ENCODE measurements at places on chromosomes 3 and 15.

DNA sequence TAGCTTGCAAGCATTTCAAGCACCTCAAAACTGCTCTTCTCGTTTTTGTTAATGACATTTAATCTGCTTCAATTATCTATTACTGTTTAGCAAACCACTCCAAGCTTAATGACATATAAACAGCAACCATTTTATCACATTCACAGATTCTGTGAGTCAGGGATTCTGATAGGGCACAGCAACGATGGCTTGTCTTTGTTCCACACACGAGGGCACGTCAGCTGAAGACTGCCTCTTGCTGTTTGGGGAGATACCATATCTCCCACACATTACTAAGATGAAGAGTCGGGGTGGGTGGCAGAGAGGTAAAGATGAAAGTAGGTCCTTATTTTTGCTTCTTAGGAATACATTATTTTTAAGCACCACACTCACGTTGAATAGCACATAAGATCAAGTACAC lies 19.3 kb downstream of the CPOX start:
- DNase-seq = no peak

DNA sequence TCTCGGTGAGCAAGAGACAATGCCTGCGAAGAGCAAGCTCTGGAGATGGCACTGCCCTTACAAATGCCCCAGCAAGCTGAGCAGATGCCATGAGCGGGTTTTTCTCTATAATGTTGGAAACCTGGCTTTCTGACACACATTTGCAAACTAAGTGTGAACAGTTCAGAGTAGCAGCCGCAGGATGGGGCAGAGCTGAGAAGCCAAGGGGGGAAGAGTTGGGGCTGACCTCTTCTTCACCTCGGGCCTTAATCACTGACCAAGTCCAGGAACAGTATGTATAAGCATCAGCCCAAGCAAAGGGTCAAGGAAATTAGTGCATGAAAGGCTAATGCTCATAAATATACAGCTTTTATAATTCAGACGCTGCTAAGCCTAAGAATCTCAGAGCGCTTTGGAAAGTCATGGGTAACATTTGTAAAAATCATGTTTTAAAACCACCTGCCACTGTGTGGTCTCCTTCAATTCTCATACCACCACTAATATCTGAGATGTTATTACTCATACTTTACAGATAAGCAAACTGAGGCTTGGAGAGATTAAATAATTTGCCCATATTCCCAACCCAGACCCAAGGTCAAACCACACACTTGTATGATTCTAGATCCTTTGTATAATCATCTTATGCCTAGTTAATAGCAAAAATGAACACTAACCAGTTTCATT lies 603.4 kb downstream of the FOXP1 start:
- DNase-seq = no peak

DNA sequence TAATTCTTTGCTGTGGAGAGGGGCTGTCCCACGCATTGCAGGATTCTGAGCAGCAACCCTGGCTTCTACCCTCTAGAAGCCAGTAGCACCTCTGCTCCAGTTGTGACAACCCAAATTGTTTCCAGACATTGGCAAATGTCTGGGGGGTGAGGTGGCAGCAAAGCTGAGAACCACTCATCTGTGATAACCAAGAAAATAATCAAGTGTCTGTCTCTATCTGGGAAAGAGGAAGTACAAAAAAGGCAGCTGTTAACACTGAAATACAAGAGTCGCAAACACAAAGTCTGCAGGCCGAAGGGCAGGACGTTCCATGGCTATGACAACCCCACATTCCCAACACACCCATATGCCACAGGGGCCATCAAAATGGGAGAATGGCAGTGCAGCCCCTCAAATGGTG lies 42.2 kb upstream of the GNB5 start:
- no peak for DNase-seq

- DNase-seq = no peak
Measured at GRCh38 chr15:60392601-60392985, 5.2 kb downstream of the ANXA2 start.

DNA sequence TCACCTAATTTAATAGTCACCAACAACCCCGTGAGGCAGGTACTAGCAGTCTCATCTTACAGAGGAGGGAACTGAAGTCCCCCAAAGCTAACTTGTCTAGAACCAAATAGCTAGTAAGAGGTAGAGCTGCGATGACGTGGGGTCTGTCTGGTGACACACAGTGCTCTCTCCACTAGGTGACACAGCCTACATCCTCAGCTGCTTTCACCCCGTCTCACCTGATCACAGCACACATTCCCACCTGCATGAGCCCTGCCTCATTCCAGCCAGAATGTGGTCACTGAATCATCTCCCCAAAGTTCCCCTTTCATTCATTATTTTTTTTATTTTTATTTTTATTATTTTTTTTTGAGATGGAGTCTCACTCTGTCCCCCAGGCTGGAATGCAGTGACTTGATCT lies 21.3 kb upstream of the MAGEF1 start:
- no peak for DNase-seq

DNA sequence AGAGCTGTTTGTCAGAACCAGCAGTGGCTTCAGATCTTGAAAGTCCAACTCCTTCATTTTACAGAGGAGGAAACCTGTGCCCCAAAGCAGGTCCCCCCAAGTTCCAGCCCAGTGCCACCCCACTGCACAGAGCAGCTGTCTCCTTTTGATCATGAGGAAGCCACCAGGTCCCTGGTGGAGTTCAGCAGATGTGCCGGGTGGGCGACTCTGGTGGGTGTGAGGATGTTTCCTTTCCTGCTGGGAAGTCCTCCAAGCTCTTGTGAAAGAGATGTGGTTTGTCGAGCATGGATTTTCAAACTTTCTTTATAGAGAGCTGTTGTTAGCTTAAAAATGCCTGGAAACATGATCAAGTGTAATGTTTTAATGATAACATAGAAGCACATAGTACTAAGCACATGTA lies 52.0 kb downstream of the SMAD3 start:
- no peak for DNase-seq

GRCh38 chr15:60477916-60478565 lies 901 bp downstream of the ICE2 start:
- DNase-seq = no peak

DNA sequence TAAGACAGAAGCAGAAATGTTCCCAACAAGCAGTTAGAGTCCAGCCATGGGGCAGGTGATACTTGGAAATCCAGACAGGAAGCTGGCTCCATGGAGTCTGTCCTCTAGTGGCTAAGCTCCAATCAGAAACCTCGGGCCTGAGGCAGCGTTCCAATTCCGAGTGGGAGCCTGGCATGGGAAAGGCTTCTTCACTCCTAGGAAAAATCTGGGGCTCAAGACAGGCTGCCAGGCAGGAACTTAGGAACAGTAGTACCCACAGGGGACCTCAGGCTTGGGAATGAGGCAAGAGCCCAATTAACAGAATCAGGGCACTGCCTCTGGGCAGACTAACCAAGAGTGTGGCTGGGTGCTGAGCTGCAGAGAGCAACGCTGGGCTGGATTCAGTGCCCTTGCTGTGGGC lies 6.2 kb upstream of the ATP13A4 start:
- no peak for DNase-seq

DNA sequence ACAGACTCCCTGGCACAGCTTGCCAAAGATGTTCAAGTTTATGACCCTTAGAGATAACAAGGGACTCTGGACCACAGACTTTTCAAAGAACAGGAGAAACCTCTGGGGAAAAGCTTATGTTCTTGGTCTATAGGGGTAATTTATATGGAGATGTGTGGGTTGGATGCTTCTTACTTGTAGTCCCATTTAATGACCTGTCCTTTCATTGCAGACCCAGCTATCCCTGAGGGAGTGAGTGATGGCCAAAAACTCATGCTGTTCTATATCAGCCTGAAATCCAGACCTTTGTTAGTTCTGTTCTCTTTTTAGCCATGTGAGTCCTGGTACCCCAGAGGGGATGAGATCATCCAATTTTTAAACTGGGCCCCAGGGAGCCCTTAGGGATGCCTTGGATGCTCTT lies 43.7 kb upstream of the MRPL3 start:
- no peak for DNase-seq

DNA sequence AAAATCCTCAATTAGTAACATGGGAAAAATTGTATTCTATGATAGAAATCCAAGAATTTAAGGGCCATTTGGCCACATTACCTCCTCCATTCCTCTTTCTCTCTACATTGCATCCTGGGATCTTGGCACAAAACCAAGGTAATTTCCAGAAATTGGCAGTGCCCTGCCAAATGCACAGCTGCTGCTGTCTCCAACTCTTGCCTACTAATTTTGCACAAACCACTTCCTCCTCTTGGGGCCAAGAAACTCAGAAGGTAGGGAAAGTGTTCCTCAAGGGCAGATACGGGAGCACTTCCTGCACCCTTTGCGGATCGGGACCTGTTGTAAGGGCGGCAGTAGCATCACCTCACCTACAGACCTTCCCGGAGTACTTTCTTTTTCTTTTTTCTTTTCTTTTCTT lies 57.8 kb downstream of the MAP3K13 start:
- no peak for DNase-seq
